HuH-7 (cell line): ENCODE measurements at places on chromosomes 6 and 20.

DNA sequence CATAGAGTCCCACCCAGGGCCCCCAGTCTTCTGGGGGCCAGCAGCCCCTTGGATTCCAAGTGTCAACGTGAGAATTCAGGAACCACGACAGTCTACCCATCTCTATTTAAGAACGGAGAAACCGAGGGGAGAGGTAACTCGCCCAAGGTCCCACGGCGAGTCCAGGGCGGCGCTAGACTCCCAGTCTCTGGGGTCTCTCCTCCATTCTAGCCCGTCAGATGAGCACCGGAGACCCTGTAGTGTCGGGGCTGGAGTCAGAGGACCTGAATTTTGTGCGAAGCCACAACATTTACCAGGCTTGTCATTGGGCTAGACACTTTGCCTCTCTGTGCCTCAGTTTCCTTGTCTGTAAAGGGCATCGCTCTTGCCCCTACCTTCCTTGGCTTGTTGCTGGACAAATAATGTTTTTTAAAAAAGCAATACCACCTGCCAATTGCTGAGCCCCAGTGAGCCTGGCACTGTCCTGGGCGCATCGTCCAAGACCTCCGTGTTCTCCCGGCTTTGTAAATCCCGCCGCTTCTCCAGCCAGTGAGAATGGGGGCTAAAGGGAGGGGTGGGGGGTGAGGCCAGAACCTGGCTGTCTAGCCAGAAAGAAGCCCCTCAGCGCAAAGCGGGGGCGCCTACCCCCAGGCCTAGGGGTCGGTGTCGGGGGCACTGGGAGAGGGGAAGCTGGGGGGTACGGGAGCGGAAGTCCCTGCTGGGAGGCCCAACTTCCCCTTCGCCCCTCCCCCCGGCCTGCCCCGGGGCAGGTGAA is 91.7 kb downstream of the NCR2 start:
- no peak for DNase-seq

DNA sequence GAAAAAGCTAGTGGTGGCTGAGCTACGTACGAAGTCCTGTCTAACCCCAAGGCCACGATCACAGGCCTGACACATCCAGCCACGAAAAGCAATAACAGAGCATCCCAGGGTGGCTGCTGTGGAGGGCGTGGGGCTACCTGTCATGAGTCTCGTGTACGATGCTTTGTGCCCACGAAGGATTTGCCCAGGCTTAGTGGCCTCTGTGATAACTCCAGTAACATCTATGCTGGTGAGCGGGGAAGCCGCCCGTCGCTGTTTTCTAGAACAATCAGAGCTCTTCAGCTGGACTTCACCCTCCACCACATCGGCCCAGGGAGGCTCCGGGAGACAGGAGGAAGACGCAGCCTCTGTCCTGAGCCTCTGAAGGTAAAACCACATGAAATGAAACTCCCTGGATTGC is 250.5 kb downstream of the TAF4 start:
- DNase-seq, result no peak

DNA sequence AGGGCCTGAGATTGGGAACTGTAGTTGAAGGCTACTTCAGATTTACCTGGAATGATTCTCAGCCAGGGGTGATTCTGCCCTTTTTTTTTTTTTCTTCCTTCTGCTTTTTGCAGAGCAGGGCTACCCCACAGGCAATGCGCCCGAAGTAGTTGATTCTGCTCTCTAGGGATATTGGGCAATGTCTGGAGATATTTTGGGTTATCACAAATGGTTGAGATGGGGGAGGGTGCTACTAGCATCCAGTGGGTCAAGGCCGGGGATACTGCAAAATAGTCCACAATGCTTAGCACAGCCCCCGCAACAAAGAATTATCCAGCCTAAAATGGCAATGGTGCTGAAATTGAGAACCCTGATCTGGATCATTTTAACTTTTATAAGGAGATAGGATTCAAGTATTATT is 71.2 kb upstream of the ZMYND8 start:
- no peak for DNase-seq

- DNase-seq, result no peak
Measured at GRCh38 chr20:57895161-57895855, 185.5 kb upstream of the PMEPA1 start.

DNA sequence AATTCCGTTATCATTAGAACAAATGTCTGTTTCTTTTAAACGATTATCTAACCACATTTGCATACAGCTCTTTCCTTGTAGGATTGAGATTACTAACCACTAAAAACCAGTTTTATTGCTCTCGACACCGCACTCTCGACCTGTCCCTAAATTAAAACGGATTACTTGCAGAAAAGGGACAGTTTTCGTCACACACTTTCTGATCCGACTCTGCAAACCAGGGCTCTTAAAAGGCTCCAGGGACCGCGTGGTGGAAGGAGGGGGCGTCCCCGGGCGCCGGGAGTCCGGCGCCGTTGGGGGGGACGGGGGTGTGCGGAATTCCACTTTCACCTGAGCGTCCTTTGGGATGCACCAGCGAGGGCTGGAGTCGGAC is 731 bp downstream of the MAK start:
- DNase-seq, result no peak

- no peak for DNase-seq
Measured at GRCh38 chr6:12051861-12052368, 39.8 kb downstream of the HIVEP1 start.

GRCh38 chr6:112626468-112627082 is 279.4 kb downstream of the RFPL4B start:
- no peak for DNase-seq

DNA sequence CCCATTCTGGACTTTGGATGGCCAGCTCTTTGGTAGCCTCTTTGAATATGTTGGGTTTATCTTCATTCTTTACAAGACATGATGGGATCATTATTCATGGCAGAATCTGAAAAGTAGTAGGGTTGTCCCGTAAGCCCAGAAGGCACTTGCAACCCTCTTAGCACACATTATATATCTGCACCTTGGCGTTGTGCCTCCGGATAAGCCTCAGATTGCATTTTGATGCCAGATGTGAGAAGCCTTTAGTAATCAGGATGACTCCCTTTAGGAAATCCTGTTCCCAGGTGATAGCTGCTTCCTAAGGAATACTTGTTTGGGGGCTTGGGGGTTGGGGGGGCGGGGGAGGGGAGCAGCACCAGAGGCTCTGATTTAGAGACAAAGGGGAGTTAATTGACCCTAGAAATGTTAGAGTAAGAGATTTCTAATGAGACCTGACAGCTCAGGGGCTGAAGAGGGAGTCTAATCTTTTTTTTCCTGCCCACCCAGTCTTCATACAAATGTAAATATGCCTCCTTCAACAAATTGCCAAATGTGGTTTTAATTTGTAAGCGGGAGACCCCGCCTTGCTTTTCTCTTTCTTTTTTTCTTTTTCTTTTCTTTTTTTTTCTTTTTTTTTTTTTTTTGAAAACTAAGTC is 55.1 kb downstream of the JAG1 start:
- no peak for DNase-seq

DNA sequence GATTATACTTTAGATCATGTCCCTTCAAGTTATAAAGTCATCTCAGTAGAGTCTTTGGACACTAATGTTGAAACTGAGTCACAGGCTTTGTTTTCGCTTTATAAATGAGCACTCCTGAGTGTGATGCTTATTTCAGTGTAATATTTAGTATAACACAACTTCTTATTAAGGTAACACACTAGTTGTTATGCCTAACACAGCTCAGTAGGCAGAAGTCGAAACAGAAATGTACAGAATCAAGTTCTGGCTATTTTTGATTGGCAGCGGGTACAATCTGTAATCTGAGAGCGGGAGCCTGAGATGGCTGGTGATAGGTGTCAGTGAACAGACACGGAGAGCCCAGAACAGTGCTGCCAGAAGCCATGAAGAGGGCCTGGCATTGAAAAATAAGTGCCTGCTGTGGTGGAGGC is 11.4 kb downstream of the HECA start:
- DNase-seq, result no peak

DNA sequence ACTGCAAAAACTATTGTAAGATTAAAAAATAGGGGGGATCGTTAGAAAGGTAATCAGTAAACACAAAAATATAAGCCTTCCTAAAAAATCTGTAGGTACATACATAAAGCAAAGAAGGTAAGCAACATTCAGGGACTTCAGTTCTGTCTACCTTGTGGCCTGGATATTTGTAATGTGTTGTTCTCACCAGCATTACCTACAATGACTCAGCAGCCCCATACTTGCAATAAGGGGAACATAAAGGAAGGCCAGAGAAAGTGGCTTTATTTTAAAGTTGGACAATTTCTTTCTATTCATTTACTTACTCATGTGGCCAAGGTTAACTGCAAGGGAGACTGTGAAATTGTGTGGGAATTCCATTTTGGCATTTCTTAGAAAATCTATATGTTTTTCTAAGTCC is 277.2 kb upstream of the PREP start:
- peak; percentile 2 for DNase-seq

- DNase-seq, result peak; percentile 86
Measured at GRCh38 chr6:127266178-127266891, at the start of gene RNF146. Gene RNF146, plus strand, starts transcription at chr6:127266864. Its CDS starts 13,475 bp downstream, at chr6:127280339.

GRCh38 chr6:1136415-1136774 is 175.5 kb upstream of the FOXQ1 start:
- no peak for DNase-seq

DNA sequence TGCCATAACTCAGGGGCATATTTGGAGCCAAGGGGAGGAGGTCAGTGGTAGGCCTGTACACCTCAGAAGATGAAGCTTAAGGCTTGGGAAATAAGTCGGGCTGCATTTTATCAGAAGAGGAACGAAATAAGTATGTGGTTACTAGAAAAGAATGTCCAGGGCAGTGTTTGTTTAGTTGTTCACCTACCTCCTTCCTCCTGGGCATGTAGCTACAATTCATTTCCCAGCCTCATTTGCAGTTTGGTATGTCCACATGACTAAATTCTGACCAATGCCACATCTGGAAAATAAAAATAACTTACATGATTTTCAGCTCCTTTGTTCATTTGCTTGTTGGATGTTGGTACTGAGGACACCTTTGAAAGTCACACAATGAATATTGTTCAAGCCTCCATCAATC is 294.5 kb upstream of the RGS17 start:
- DNase-seq, result no peak

GRCh38 chr6:7438011-7438410 is 48.4 kb downstream of the RIOK1 start:
- no peak for DNase-seq

DNA sequence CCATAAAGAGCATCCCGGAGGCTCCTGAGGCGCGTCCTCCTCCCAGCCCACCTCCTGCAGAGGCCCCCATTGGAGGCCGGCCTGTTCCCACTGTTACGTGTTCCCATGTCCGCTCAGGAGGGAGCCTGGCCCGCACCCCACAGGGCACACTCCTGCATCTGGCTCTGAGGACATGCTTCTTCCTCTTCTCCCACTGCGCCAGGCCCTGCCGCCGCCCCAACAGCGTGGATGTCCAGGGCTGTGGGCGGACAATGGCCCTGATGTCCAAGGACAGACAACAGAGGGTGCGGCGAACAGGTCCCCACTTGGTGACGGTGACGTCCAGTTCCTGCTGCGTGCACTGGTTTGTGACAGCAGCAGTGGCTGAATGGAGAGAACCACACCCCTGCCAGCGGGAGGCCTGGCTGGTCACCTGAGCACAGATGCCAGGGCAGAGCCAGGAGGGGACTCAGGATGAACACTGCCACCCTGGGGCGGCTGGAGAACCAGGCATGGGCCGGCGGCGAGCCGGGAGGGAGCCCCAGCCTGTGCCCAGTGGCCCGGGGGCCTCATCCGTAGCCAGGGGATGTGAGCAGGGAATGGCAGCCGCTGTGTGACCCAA is 26.6 kb downstream of the FRMD1 start:
- DNase-seq, result no peak

GRCh38 chr6:100432136-100432535 is 32.6 kb downstream of the SIM1 start:
- DNase-seq, result no peak

DNA sequence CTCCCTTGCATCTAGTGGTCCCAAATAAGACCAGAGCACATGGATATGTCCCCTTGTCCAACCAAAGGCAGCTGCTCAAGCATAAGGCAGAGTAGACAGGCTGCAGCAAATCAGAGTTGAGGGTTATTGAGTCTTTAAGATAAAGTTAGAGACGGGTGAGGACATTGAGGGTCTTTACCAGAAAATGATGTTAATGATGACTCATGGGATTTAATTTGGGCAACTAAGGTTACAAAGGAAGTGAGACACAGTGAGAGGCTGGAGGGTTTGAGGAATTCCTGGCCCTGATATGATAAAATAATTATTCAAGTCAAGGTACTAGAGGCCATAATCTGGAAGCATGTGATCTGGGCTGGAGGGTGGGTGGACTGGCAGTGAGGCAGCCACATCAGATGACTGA is 133.6 kb downstream of the ALDH8A1 start:
- no peak for DNase-seq

DNA sequence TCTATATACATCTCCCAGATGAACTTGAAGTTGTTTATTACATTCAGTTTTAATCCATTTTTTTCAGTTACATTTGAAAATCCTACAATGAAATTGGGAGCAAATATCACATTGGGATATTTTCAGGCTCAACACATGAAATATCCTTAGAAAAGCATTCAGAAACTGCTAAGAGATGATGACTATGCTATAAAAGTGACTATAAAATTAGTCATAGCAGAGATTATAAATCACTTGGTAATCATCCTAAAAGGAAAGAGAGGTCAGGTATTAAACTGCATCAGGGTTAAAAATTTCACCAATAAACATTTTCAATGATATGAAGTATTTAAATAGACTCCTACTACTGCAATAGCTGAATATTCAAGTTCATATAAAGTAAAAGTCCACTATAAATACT is 987.7 kb downstream of the GRIK2 start:
- no peak for DNase-seq

DNA sequence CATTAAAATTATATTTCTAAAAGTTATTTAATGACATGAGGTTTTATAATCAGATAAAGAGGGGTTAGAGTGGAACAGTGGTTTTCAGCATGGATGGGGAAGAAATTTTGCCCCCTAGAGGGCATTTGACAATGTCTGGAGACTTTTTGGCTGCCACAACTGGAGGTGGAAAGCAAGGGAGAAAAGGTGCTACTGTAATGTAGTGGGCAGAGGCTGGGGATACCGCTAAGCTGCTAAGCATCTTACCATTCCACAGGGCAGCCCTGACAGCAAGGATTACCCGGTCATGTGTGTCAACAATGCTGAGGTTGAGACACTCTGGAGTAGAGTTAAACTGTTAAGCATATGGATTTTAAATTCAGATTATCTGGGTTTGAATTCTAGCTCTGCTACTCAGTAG is 52.9 kb upstream of the FABP7 start:
- no peak for DNase-seq
